Stimulated activated CD4-positive, alpha-beta T cell treated with anti-CD3 and anti-CD28 coated beads, Interleukin-4, amount 100 ng/mL, for 24 hours (primary cell): ENCODE measurements at places on chromosomes 2 and 18.

DNA sequence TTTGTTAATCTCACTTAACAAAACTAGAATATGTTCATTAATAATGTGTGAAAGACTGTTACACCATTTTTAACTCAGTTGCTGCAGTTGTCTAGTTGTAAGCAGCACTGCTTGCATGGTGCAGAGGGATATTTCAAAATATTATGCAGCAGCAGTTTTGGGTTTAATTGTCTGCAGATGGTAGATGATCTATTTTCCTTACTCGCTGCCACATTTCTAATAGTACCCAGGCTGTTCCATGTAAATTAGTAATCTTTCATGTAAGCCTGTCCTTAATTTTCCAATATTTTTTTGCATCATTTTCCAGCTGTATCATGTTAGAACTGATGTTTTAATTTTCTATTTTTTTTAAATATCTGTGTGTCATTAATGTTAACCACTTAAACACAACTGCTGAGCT is 488.1 kb upstream of the RAB12 start:
- DNase-seq, result no peak

DNA sequence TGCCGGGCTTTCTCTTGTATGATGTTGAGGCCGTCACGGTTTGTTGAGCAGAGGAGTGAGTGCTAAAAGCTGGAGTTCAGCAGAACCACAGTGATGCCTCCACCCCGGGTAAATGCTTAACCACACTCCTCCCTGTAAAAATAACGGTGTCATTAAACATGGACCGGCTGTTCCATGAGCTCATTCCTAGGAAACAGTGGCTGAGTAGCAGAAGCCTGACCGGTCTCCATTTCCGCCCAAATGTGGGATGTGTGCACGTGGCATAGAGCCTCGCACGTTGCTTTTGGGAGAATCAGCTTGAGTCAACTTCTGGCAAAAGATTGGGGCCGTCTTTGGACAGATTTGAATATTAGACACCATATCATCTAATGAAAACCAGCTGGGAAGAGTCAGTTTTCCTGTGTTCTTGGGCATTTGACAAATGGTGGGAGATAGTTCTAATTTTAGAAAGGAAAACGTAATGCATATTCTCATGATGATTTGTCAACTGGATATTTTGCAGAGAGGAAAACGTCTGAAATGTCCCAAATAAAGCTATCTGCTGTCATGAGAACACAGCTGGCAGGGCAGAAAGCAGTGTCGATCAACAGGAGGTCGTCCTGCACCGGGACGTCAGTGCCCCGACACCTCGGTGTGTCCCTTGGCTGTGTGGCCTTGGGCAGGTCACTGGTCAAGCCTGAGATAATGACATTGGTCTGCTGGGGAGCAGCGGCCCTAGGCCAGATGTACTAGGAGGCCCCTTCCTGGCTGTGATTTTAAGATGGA is 42.4 kb downstream of the LRRFIP1 start:
- no peak for DNase-seq

- no peak for DNase-seq
These were observed 93.3 kb upstream of the NT5C1B start for GRCh38 chr2:18682681-18683080.

DNA sequence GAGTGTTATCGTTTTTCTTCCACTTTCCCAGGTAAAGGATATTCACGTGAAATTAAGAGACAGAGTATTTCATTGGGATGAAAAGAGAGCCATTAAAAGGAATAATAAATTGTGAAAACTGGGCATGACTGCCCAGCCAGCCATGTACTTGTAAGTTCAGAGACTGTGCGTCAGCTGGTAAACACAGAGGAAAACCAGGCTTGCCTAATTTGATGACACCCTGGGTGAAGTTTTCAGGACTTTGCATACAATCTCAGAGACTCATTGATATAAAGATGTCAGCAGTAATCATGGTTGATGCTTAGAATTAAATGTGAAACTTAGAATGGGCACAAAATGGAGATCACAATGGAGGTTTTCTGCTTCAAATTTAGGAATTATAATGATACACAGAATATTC is 153.5 kb upstream of the ZEB2 start:
- DNase-seq, result no peak

GRCh38 chr2:145411493-145411892 is 891.6 kb upstream of the ZEB2 start:
- no peak for DNase-seq

GRCh38 chr2:81327911-81328310 is 1023.4 kb upstream of the LRRTM1 start:
- DNase-seq, result no peak

DNA sequence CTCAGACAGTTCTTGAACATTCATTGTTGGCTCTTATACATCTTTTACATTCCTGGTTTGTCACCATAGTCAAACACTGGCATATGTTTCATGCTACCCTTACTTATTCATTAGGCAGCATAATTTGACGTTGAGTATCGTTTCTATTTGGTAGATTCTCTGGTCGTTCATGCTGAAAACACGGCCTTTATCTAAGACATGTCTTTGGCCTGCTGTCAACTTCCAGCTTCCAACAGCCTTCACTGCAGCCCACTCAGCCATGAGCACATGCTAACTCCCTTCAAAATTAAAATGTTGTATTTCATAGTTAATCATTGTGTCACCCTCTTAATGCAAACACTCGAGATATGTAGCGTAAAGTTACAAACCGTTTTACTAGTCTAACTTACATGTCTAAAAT is 493.0 kb upstream of the NRP2 start:
- no peak for DNase-seq

GRCh38 chr18:54388203-54389142 is 30.8 kb downstream of the C18orf54 start:
- peak; percentile 23 for DNase-seq

DNA sequence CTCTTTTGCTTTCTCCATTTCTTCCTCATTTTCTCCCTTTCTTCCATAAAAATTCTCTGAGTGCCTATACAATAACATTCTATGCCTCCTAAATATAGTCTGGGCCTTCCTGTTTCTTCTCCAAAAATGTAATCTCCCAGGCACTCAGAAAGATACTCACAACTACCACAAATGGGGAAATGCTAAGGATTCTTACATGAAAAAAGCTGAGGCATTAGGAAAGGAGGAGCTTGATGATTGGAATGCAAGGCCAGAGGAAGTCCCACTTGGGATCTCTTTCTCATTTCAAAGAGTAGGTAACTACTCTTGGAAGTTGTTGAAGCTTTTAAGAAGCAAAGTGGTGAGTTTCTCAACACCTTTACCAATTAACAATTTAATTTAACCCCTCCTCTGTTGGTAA is 3.4 kb downstream of the VSNL1 start:
- no peak for DNase-seq

DNA sequence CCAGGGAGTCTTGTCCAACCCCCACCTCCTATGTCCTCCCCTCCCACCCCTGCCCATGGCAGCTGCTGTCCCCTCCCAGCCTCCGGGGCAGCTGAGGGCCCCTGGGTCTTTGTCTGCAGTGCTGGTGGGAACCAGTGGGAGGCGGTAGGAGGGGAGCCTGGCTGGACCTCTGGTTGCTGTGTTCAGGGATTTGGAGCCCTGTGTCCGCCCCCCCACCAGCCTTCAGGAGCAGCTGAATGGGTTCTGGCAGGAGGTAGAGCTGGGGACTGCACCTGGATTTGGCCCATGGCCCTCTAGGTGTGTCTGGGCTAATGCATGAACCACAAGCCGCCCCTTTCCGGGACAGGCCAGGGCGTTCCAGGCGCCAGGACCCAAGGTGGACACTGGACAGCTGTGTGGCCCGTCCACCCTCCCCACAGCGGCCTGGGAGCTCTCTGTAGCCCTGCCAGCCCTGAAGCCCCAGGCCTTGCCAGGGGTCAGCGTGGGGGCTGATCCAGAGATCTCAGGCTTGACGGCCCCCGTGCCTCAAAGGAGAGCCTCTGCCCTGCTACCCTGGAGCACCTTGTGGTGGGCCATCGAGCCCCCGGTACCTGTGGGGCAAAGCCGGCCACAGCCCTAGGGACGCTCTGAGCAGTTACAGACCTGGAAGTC is 25.4 kb downstream of the GPC1 start:
- no peak for DNase-seq

DNA sequence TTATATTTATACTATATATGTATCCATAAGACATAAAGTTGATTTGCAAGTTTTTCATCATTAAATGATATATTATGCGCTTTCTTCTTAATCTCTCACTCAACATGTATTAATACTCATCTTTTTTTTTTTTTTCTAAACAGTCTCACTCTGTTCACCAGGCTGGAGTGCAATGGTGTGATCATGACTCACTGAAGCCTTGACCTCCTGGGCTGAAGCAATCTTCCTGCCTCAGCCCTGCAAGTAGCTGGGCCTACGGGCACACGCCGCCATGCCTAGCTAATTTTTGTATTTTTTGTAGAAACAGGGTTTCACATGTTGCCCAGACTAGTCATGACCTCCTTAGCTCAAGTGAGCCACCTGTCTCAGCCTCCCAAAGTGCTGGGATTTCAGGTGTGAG is 51.4 kb upstream of the MAP4K3 start:
- no peak for DNase-seq

GRCh38 chr2:102114851-102115497 is 27.6 kb upstream of the IL1R1 start:
- DNase-seq, result no peak

- DNase-seq, result no peak
These were observed 40.3 kb downstream of the LHCGR start for GRCh38 chr2:48715042-48715899.

GRCh38 chr2:10454505-10454904 is 6.4 kb upstream of the ODC1 start:
- DNase-seq, result no peak

GRCh38 chr2:211812587-211812986 is 726.0 kb downstream of the ERBB4 start:
- DNase-seq, result no peak

DNA sequence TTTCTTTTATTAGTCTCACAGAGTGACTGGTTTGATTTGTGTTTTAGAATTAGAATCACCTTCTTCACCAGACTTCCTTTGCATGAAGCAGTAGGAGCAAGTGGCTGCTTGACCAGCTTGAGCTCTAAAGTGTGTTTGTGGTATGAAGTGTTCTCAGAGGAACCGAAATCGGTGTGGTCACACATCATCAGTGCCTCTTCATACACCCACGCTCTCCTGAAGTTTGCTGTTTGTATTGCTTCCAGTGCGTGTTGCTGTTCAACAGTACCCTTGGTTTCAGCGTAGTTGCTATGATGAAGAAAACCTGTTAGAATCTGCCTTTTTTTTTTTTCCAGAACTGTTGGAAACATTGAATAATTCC is 77.9 kb downstream of the LIMS1 start:
- DNase-seq, result peak; percentile 70

GRCh38 chr18:58140387-58141325 is 96.6 kb downstream of the NEDD4L start:
- DNase-seq, result no peak

- no peak for DNase-seq
These were observed 18.4 kb downstream of the DNER start for GRCh38 chr2:229695961-229696360.

DNA sequence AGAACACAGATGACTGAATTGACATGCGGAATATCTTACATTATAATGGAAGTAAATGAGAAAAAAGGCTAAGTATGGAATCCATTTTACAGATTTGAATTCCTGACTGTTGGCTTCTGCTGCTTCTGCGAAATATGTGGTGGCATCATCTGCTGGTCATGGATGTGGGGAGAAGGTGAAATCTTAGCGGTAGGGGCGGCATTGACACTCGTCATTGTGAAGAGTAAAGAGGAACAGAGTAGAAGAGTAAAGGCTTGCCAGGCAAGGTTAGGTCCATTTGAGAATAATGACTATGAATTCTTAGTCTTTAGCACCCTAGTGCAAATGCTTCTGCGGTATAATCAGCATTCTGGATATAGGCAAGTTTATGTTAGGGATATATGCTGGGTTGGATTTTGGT is 32.4 kb downstream of the ACTR3 start:
- DNase-seq, result no peak

- no peak for DNase-seq
These were observed 34.0 kb downstream of the SH3RF3 start for GRCh38 chr2:109162999-109163398.

DNA sequence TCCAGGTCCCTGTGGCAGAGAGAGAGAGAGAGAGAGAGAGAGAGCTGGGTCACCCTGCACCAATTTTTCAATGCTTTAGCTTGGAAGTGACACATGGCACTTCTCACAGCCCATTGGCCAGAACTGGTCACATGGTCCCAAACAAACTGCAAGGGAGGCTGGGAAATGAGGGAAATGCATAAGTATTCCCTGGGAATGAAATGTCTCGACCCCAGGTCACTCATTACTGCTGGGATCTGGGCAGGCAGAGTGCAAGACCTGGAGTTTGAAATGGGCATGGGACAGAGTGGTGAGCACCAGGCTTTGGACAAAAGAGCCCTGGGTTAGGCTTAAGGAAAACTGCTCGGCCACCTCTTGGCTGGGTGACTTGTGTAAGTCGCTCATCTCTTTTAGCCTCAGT is 37.0 kb downstream of the SMAD7 start:
- DNase-seq, result no peak

DNA sequence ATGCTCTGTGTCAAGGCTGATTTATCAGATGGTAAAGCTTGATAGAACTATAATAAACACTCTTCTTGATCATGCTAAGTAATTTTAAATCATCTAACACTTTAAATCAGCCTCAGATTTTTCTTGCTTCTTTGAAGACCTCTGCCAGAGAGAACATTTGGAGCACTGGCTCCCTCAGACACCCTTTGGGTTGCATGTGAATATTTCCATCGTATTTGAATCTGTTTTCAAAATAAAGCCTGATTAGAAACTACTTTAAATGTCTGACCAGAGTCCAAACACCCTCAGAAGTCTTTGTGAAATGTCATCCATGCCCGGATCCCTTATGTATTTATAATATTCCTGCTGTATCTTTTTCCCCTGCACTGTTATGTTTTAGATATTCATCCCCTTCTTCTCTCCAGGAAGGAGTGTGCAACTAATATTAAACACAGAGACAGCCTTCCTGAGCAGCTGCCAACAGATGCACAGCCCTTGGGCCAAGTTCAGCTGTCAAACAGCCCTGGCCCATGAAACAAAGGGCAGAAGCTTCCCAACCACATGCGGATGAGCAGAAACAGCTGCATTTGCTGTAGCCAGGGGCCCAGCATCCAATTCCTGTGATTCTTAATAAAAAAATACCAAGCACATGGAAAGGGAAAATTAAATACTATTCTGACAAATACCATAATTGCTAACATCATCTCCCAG is 46.5 kb downstream of the DPP10 start:
- no peak for DNase-seq

DNA sequence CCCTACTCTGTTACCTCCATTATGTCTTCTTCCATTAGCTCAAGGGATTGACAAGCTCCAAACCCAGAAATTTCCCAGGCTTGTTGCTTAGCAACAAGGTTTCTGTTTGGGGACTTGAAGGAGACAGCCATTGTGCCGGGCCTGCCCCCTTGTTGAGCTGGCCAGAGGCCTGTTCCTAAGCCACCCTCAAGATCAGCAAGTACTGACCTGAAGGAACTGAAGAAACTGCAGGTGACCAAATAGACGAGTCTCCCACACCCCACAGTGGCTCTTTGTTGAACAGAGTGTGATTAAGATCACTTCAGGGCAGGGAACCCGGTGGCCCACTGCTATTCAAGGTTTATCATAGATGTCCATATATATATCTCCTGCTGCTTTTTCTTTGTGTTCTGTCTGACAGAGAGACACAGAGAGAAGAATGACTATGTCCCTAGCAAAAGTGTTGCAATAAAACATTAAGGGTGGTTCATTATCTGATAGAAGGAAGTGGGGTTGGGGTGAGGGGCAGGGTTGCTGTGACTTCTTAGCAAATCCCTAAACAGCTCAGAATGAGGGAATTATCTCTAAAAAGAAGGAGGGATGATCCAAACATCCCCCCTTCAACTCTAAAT is 69.2 kb downstream of the RNF144A start:
- no peak for DNase-seq

GRCh38 chr2:9647884-9648283 is 17.1 kb upstream of the YWHAQ start:
- no peak for DNase-seq

GRCh38 chr18:3538456-3538855 is 88.5 kb downstream of the TGIF1 start:
- no peak for DNase-seq
